Type B pancreatic cell (in vitro differentiated cells): ENCODE measurements at places on chromosomes 11 and 22. TPM values are rescaled to one million over a fixed set of nuclear protein-coding genes. Genes with fewer than 3 reads are reported as not detected.

C11orf91 gene
- total RNA-seq: not detected in 2 replicates

DNA sequence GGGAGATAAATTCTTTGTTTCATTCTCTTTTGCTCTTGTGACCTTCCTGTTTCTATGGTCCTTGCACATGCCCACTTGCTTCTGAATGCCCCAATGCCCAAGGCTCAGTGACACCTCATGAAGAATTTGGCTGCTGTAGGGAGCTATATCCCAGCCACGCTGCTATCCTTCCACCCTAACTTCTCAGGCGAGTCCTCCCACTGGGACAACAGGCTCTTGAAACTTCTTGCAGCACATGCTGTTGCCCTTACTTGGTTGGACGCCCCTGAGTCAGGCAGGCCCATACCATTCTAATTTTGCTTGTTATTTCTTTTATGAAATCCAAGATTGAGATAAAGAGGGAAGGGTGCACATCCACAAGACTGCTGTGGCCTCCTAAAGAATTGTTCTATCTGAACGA lies 57.6 kb upstream of the BLID start:
- DNase-seq: no peak
- H3K27ac ChIP-seq: no peak overlapping the region
- H3K36me3 ChIP-seq: peaks cover 8% of the 10 kb centered on the region
- H3K4me3 ChIP-seq: no peak overlapping the region
- H3K27me3 ChIP-seq: no peaks in the 10 kb centered on the region

GRCh38 chr11:10304495-10305261 lies at the start of gene ADM:
Gene ADM (plus strand): TSS chr11:10305073. CDS start chr11:10305701, 628 bp downstream.
- DNase-seq: peak; percentile 82
- H3K36me3 ChIP-seq: peaks cover 8% of the 10 kb centered on the region
- H3K4me3 ChIP-seq: peak within 1 kb of the TSS; percentile 98
- H3K4me1 ChIP-seq: peaks cover 19% of the 10 kb centered on the region
- peak within 1 kb of the TSS; percentile 98 for H3K27ac ChIP-seq
- H3K27me3 ChIP-seq: peaks cover 85% of the 10 kb centered on the region

GRCh38 chr11:60161766-60162165 lies 21.1 kb downstream of the MS4A6A start:
- no peaks in the 10 kb centered on the region for H3K36me3 ChIP-seq
- H3K27me3 ChIP-seq: no peaks in the 10 kb centered on the region
- DNase-seq: no peak
- H3K27ac ChIP-seq: no peak overlapping the region

SLC22A6 gene
- total RNA-seq: 1.5 TPM in 1 of 2 replicates, not detected in the other

DNA sequence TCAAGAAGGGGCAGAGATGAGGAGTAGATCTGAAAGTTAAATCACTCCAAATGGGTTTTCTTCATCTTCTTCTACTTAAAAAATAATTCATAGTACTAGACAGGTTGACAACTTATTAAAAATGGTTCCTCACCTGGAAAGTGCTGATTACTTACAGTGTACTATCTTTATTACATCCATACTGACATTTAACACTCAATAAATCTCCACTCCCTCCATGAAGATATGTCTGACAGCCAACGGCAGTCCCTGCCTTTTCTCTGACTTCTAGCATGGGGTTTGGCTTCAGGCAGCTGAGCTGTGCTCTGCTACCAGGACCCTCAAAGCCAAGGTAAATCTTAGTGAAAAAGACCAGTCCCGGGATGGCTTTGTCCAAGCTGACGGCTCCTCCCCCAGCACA lies 133.4 kb upstream of the CSNK2A3 start:
- H3K36me3 ChIP-seq: no peaks in the 10 kb centered on the region
- H3K27me3 ChIP-seq: peaks cover 49% of the 10 kb centered on the region
- H3K27ac ChIP-seq: no peak overlapping the region
- H3K4me3 ChIP-seq: no peak overlapping the region
- no peak for DNase-seq
- H3K4me1 ChIP-seq: peaks cover 7% of the 10 kb centered on the region

DNA sequence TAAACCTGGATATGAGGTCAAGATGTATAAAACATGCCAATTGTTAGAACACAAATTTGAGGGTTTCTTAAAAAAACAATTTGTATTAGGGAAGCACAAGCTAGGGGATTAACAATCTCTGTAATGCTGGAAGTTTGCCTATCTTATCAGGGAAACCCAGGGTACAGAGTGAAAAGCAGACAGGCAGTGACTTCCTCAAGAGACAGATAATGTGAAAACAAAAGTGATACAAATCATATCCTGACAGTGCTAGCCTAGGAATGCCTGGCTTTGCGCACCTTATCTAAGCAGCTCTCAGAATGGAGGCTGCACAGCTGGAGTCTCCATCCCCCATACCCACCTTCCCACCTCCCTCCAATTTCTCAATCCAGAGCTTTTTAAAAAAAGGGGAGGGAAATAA lies 22.5 kb upstream of the RBX1 start:
- no peaks in the 10 kb centered on the region for H3K36me3 ChIP-seq
- DNase-seq: no peak
- no peaks in the 10 kb centered on the region for H3K27me3 ChIP-seq
- H3K4me3 ChIP-seq: no peak overlapping the region

KLHDC7B gene
- total RNA-seq: 0.10 TPM in 1 of 2 replicates, not detected in the other

GRCh38 chr11:133977067-133977677 lies 20.4 kb upstream of the IGSF9B start:
- no peaks in the 10 kb centered on the region for H3K4me1 ChIP-seq
- no peak overlapping the region for H3K4me3 ChIP-seq
- peaks cover 66% of the 10 kb centered on the region for H3K27me3 ChIP-seq

UCP3 gene
- 2.4 and 3.7 TPM in 2 replicates for total RNA-seq

SNX32 gene
- 0.76 and 4.2 TPM in 2 replicates for total RNA-seq

GRCh38 chr11:1942558-1943260 lies 4.4 kb upstream of the MRPL23 start:
- peak overlapping the region; percentile 39 for H3K27ac ChIP-seq
- peak; percentile 53 for DNase-seq
- H3K36me3 ChIP-seq: no peaks in the 10 kb centered on the region
- H3K4me1 ChIP-seq: peaks cover 25% of the 10 kb centered on the region
- H3K4me3 ChIP-seq: no peak overlapping the region
- H3K27me3 ChIP-seq: no peaks in the 10 kb centered on the region

HEPHL1 gene
- 0.05 TPM in 1 of 2 replicates, not detected in the other for total RNA-seq

GRCh38 chr11:117959438-117960149 lies 26.6 kb upstream of the IL10RA start:
- no peaks in the 10 kb centered on the region for H3K4me1 ChIP-seq
- H3K4me3 ChIP-seq: no peak overlapping the region
- H3K27me3 ChIP-seq: peaks cover 7% of the 10 kb centered on the region
- no peaks in the 10 kb centered on the region for H3K36me3 ChIP-seq
- no peak overlapping the region for H3K27ac ChIP-seq

GRCh38 chr22:50338860-50339462 lies 4.2 kb upstream of the PPP6R2 start:
- no peak for DNase-seq
- H3K27ac ChIP-seq: no peak overlapping the region
- H3K4me1 ChIP-seq: peaks cover 5% of the 10 kb centered on the region
- H3K36me3 ChIP-seq: no peaks in the 10 kb centered on the region

GRCh38 chr11:57479911-57480310 lies 19.6 kb downstream of the RTN4RL2 start:
- no peaks in the 10 kb centered on the region for H3K36me3 ChIP-seq
- peaks cover 15% of the 10 kb centered on the region for H3K4me1 ChIP-seq
- H3K4me3 ChIP-seq: no peak overlapping the region

DNA sequence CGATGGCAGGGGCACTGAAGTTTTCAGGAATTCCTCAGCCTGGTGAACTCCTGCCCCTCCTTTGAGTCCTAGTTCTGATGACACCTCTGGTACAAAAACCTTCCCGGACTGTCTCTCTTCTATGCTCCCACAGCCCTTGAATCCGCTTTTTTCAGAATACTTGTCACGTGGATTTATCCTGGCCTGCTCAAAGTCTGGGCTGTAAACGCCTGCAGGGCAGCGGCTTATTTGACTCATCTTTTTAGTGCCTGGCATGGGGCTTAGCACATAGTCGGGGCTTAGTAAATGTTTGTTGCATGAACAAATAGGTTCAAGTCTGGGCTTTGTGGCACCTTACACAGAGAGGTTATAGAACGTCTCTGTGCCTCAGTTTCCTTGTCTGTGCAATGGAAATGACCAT lies 13.4 kb upstream of the KCNJ11 start:
- DNase-seq: no peak
- H3K4me3 ChIP-seq: no peak overlapping the region
- peaks cover 6% of the 10 kb centered on the region for H3K27me3 ChIP-seq
- H3K27ac ChIP-seq: no peak overlapping the region
- H3K36me3 ChIP-seq: no peaks in the 10 kb centered on the region

JAML gene
- 0.19 and 0.57 TPM in 2 replicates for total RNA-seq

IFITM10 gene
- total RNA-seq: 3.4 and 7.4 TPM in 2 replicates

TH gene
- 2.2 and 11.1 TPM in 2 replicates for total RNA-seq

DNA sequence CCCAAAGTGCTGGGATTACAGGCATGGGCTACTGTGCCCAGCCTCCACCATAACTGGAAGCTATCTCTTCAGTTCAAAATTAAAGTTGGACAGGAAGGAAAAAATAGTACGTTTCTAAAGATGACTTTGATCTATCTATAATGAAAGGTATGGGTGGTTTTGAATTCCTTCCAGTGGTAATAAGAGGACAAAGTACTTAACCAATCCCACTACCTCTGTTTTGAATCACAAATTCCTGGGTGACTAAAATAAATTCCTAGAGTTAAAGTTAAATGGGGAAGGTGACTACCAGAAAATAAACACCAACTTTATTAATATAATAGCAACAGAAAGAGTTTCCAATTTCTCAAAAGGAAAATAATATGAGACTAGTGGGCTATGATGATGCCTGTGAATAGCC lies 9.1 kb downstream of the PHF5A start:
- no peak overlapping the region for H3K4me3 ChIP-seq
- no peak overlapping the region for H3K27ac ChIP-seq
- no peak for DNase-seq
- H3K36me3 ChIP-seq: peaks cover 13% of the 10 kb centered on the region
- no peaks in the 10 kb centered on the region for H3K27me3 ChIP-seq

CNGA4 gene
- total RNA-seq: 0.62 and 0.68 TPM in 2 replicates

DNA sequence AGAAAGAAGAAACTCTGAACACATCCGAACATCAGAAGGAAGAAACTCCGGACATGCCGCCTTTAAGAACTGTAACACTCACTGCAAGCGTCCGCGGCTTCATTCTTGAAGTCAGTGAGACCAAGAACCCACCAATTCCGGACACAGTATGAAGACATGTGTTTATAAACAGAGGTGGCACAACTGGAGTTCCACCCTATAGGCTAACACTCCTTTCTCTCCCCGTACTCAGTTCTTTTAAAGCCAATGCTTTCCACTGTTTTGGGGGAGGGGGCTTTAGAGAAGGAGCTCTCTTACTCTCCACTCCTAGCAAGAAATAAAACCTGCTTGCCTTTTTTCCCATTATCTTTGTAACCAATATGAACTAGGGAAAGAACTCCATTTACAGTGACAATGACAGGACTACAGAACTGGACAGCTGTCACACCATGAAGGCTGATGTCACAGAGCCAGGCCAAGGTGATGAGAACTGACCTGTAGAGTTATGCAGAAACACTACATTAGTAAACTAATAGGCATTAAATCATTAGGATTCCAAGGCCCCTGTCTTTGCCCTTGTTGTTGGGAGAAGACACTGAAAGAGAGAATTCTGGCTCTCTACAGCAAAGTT lies 733 bp downstream of the TRIM5 start:
- no peaks in the 10 kb centered on the region for H3K27me3 ChIP-seq
- H3K27ac ChIP-seq: peak overlapping the region; percentile 100
- peaks cover 21% of the 10 kb centered on the region for H3K4me1 ChIP-seq
- no peak for DNase-seq
- H3K36me3 ChIP-seq: peaks cover 27% of the 10 kb centered on the region
- peak overlapping the region; percentile 98 for H3K4me3 ChIP-seq

GRCh38 chr11:1194231-1194976 lies 28.5 kb upstream of the MUC5B start:
- no peak overlapping the region for H3K27ac ChIP-seq
- H3K36me3 ChIP-seq: no peaks in the 10 kb centered on the region
- H3K4me1 ChIP-seq: no peaks in the 10 kb centered on the region
- H3K4me3 ChIP-seq: no peak overlapping the region
- DNase-seq: peak; percentile 63

FERMT3 gene
- total RNA-seq: 3.5 and 6.9 TPM in 2 replicates

DNA sequence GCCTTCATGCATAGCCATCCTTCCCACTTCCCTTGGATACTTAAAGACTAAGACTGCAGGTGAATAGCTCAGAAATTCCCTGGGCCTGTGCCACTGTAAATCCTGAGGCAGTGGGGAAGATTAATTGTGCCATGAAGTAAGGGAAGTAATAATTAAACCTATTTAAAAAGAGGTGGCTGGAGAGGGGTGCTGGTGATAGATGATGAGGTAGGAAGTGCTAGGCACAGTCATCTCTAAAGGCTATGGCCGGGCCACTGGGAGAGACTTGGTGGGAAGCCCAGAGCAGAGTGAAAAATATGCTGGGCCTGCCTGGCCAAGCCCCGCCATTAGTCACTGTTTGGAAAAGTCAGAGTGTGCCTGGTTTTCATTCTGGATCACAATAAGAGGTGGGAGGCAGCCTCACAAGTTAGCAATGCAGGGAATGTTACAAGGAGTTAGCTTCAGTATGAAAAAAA lies 197.2 kb upstream of the PITPNB start:
- H3K4me3 ChIP-seq: no peak overlapping the region
- DNase-seq: no peak
- H3K4me1 ChIP-seq: peaks cover 43% of the 10 kb centered on the region
- H3K27ac ChIP-seq: peak overlapping the region; percentile 3
- H3K36me3 ChIP-seq: peaks cover 3% of the 10 kb centered on the region

ALDH3B2 gene
- total RNA-seq: 4.8 and 9.4 TPM in 2 replicates

DNA sequence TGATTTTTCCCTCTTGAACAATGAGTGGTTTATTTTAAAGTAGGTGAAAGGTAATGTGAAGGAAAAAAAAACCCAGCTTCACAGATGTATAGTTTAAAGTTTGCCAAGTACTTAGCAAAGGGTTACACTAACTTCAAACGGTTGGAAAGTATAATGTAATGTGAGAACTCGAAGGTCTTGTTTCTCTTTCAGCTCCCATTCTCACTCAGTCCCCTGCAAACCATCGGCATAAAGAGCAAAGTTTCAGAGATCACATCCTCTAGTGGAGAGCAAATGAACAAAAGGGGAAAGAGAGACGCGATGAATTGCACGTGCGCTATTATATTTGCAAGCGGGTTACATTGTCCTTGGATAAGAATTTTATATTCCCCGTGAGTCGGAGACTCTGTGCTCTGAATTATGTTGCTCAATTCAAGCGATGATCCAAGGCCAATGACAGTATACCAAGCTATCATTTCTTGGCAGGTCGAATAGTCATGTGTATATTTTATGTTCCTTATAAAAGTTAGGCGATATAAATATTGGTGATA lies 37.6 kb upstream of the BIRC3 start:
- H3K4me1 ChIP-seq: peaks cover 38% of the 10 kb centered on the region
- peak overlapping the region; percentile 23 for H3K4me3 ChIP-seq
- peaks cover 4% of the 10 kb centered on the region for H3K36me3 ChIP-seq
- peak overlapping the region; percentile 27 for H3K27ac ChIP-seq
- no peak for DNase-seq

GRCh38 chr11:134583397-134583990 lies 171.5 kb upstream of the B3GAT1 start:
- DNase-seq: no peak
- H3K27ac ChIP-seq: no peak overlapping the region
- peaks cover 4% of the 10 kb centered on the region for H3K4me1 ChIP-seq

KRTAP5-1 gene
- not detected in 2 replicates for total RNA-seq
